ENCODE measurements at places on chromosomes 3 and 15.
A peak's percentile ranks its signal among the peaks of the same experiment; 100 is the strongest.

GRCh38 chr15:80343554-80343992 is 60.6 kb upstream of the ARNT2 start:
- DNase-seq: no peak

DNA sequence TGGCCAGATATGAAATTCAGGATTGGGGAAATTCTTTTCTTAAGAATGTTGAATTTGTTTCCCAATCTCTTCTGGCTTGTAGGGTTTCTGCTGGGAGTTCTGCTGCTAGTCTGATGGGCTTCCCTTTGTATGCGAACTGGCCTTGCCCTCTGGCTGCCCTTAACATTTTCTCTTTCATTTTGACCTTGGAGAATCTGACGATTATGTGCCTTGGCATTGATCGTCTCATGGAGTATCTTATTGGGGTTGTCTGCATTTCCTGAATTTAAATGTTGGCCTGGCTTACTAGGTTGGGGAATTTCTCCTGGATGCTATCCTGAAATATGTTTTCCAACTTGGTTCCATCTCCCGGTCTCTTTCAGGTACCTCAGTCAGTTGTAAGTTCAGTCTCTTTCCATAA is 152.2 kb downstream of the CFAP20DC start:
- no peak for DNase-seq

- DNase-seq: no peak
These were observed 770.6 kb upstream of the CFAP20DC start for GRCh38 chr3:59820352-59820934.

DNA sequence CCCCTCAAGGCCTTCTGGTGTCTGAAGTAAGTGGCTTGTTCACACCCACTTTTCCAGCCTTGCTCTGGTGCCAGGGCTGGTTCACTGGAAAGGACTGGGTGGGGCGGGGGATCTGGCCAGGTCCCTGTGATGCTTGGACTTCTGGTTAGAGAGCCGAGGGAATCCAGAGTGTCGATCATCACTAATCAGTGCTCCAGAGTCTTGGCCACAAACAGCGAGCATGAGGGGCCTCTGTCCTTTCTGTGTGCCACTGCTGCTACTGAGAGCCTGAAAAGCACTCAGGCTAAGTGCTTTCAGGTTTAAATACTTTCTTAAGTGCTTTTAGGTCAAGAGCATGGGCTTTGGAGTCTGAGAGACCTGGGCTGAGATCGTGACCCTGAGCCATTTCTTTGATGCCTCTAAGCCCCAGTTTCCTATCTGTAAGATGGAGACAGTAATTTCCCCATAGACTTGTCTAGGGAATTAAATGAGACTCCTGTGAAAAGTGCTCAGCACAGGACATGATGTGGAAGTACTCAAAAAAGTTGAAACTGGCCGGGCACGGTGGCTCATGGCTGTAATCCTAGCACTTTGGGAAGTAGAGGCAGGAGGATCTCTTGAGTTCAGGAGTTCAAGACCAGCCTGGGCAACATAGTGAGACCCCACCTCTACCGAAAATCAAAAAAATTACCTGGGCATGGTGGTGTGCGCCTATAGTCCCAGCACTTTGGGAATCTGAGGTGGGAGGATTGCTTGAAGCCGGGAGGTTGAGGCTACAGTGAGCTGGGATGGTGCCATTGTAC is 53.8 kb upstream of the SEC22A start:
- DNase-seq: no peak

- DNase-seq: peak; percentile 8
These were observed 22.8 kb downstream of the SATB1 start for GRCh38 chr3:18402239-18402799.

DNA sequence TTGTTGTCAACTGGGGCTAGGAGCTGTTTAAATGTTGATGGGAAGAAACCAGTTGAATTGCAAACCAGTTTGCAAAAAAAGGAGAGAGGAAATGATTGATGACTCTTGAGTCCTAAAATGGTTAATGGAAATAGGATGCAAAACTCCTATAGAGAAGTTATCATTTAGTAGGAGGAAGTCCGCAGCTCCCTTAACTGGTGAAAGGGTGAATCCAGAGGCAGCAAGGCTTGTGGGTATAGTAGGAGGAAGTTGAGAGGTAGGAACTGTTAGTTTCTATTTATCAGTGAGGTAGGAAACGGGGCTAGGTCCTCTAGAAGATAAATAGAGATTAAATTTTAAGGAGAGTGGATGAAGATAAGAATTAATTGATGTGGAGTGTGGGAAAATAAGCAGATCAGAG is 15.4 kb downstream of the IREB2 start:
- DNase-seq: no peak

- no peak for DNase-seq
These were observed 201.7 kb upstream of the MLF1 start for GRCh38 chr3:158369279-158369678.

GRCh38 chr3:28218071-28218916 is 23.1 kb upstream of the CMC1 start:
- DNase-seq: no peak

GRCh38 chr3:88758676-88759075 is 348.7 kb upstream of the EPHA3 start:
- DNase-seq: no peak

- peak; percentile 66 for DNase-seq
These were observed 65.7 kb upstream of the CMTM7 start for GRCh38 chr3:32325927-32326326.

GRCh38 chr3:14113965-14114635 is 10.6 kb downstream of the CHCHD4 start:
- DNase-seq: no peak

- DNase-seq: no peak
These were observed 744.9 kb upstream of the ARRDC4 start for GRCh38 chr15:97215629-97216028.

GRCh38 chr3:127612966-127613365 is 14.8 kb downstream of the MCM2 start:
- peak; percentile 70 for DNase-seq

DNA sequence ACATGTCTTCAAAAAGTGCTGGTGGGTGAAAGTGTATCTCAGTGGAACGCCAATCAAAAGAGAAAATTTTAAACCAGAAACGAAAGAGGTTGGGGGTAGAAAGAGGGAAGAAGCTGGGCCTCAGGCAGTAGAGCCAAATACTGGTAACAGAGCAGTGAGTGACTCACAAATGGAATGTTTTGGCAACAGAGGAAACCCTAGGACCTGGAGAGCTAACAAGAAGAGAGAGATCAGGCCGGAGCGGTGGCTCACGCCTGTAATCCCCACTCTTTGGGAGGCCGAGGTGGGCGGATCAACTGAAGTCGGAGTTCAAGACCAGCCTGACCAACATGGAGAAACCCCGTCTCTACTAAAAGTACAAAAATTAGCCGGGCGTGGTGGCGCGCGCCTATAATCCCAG is 450.8 kb upstream of the NAALADL2 start:
- no peak for DNase-seq

GRCh38 chr15:69395991-69396390 is 18.2 kb upstream of the KIF23 start:
- DNase-seq: peak; percentile 94

- DNase-seq: no peak
These were observed 25.6 kb upstream of the C2CD4B start for GRCh38 chr15:62190675-62191074.

GRCh38 chr3:66336333-66336766 is 115.5 kb downstream of the SLC25A26 start:
- no peak for DNase-seq

GRCh38 chr3:112117841-112118571 is 15.0 kb downstream of the GCSAM start:
- no peak for DNase-seq

DNA sequence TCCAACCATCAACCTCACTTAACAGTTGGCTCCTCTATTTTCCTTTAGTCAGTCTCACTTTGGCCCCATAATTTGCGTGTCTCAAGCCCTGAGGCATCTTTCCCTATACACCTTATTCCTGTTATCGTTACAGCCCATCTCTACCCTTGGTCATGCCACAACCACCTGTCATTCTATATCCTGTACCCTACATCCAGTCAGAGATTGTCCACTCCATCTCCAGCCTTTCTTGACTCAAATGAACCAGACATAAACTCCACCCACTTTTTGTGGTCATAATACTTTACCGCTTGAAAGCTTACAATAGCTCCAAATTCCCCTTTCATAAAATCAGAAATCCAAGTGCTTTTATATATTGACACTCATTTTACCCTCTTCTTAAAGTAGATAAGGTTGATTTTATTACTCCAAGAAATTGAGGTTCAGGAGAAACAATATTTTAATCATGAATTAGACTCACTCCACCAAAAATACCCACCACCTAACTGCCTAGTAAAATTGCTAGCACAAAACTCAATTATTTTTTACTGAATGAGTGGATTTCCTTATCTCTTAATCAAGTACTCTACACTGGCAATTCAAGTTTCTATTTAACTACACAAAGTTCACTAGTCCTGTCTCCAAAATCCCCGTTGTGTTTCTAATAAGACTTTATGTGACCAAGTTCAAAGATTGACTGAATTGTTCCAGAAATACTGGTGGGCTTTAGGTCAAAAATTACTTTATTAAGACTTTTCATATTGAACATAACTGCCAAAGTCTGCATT is 9.1 kb downstream of the CCR4 start:
- no peak for DNase-seq

DNA sequence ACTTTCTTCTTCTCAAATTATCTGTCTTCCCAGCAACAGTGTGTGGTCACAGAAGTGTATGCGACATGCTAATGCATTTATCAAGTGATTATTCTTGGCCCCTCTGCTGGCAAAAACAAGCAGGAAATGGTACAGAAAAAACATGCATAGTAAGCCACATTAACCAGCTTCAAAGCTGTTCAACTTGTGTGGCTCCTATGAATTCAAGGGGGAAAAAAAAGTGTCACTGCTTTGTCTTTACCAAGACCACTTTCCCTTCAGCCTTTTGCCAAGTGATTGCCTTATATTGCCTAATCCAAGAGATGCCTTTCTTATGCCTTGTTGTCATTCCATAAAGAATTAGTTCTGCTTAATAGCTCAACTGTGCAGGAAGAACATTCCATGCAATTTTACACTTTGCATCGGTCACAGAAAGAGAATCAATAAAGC is 39.1 kb downstream of the PRTG start:
- DNase-seq: no peak

DNA sequence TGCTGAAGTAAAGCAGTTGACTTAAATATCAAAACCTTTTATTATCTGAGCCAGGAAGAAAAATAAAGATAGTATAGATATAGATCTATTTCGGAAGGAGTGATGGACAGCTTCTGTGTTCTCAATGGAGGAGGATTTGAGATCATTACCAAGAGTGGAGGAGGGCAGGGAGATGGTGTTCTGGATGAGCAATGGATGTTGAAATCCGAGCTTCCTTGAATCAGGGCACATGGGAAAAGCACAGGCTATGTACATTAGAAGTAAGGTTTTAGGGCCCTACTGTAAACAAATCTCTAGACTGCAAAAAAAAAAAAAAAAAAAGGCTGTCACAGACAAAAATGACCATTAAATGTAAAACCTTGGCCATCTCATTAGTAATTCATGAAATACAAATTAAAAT is 43.2 kb downstream of the GTPBP8 start:
- no peak for DNase-seq

DNA sequence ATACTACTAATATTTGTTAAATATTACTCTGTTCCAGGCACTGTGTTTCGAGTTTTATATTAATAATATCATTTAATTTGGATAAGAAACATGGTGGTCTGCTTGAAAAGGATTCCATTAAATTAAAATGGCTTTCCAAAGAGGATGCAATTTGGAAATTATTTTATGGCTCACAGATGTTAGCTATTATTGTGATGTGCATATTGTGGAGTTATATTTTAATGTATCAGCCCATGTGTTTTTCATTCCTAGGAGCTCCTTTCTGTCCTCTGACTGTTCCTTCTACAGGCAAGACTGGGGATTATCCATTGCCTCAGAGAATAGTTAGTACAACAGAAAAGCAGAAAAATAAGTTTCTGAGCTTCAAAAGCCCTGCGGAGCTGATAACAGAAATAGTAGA is 376.7 kb upstream of the PDZRN3 start:
- DNase-seq: no peak

DNA sequence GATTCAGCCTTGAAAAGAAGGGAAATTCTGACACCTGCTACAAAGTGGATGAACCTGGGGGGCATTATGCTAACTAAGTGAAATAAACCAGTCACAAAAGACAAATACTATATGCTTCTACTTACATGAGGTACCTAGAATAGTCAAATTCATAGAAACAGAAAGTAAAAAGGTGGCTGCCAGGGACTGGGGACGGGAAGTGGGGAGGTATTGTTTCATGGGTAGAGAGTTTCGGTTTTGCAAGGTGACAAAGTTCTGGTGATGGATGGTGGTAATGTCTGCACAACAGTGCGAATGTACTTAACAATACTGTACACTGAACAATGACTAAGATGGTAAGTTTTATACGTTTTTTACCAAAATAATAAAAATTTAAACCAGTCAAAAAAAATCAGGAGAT is 4.8 kb downstream of the IDH2 start:
- DNase-seq: no peak

DNA sequence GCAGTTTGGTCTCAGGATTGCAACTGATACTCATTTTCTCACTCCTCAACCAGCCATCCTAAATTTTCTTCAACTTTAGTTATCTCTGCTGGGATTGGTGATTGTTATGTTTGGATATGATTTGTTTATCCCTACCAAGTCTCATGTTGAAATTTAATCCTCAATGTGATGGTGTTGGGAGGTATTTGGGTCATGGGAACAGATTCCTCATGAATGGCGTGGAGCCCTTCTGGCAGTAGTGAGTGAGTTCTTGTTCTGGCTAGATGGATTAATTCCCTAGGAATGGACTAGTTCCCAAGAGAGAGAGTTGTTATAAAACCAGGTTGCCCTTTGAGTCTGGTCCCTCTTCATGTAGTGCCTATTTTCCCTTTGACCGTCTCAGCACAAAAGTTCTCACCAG is 399.9 kb downstream of the SQOR start:
- no peak for DNase-seq

DNA sequence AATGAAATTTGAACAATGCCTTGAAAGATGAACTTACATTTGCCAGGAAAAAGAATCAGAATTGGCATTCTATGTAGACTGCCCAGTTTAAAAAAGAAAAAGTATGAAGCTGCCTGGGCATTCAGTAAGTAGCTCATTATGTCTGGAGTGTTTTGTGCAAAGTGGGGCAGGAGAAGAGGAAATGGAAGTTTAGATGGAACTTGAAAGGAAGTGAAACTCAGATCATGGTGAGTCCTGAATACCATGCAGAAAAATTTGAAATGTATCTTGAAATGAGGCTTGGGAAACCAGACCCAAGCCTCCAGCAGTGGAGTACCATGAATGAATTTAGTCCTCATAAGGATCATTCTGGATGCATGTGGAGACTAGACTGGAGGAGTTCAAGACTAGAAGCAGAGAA is 4.8 kb upstream of the MORC1 start:
- DNase-seq: no peak

DNA sequence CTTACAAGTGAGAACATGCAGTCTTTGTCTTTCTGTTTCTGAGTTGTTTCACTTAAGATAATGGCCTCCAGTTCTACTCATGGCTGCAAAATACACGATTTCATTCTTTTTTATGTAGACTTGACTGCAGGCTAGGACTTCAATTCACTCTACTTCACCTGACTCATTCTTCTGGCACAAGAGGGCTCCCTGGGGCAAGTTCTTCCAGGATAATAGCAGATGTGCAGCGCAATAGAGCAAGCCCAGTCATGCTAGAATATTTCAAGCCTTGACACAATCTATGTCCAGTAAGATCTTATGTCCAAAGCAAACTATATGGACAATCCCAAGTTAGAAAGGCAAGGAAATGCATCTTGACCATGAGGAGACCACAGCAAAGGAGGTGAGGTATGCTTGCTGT is 211.7 kb upstream of the GADL1 start:
- DNase-seq: no peak

Data from cerebellar cortex (tissue), 1 donor.